Fibroblast of mammary gland (primary cell): ENCODE measurements at places on chromosomes 5 and 9.

GRCh38 chr5:59584858-59585846, 308.4 kb downstream of the PDE4D start:
- DNase-seq = no peak

- DNase-seq = peak; percentile 95
These were observed 157.0 kb downstream of the C9orf152 start for GRCh38 chr9:110050925-110051355.

DNA sequence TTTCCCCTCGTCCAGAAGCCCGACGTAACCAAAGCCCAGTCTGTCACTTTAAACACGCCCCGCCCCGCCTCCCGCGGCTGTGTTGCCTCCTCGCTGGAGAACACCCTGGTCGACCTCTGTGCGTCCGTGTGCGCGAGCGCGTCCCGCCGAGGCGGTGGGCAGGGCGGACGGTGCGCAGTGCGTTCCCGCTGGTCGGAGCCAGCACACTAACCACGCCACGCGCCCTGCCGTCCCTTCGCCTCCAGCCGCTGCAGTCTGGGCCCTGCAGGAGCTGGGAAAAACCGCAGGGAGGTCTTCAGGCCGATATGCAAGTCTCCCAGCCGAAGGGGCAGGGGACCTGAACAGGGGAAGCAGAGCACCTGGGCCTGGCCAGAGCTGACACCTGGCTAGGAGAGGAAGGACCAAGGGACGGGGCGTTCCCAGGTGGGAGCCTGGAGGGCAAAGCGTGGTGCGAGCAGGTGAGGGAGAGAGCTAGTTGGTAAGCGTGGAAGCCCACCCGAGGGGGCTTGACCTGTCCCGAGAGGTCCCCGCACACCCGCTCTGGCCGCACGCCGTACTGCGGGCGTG, 1.3 kb upstream of the PHPT1 start:
- DNase-seq = peak; percentile 78

- no peak for DNase-seq
These were observed 19.6 kb downstream of the CLPTM1L start for GRCh38 chr5:1325191-1325741.

- peak; percentile 91 for DNase-seq
These were observed 1.5 kb downstream of the NEK6 start for GRCh38 chr9:124259158-124259808.

- no peak for DNase-seq
These were observed 60.7 kb downstream of the MED27 start for GRCh38 chr9:132018957-132019405.

GRCh38 chr9:30995956-30996738, 1388.3 kb upstream of the ACO1 start:
- DNase-seq = no peak

DNA sequence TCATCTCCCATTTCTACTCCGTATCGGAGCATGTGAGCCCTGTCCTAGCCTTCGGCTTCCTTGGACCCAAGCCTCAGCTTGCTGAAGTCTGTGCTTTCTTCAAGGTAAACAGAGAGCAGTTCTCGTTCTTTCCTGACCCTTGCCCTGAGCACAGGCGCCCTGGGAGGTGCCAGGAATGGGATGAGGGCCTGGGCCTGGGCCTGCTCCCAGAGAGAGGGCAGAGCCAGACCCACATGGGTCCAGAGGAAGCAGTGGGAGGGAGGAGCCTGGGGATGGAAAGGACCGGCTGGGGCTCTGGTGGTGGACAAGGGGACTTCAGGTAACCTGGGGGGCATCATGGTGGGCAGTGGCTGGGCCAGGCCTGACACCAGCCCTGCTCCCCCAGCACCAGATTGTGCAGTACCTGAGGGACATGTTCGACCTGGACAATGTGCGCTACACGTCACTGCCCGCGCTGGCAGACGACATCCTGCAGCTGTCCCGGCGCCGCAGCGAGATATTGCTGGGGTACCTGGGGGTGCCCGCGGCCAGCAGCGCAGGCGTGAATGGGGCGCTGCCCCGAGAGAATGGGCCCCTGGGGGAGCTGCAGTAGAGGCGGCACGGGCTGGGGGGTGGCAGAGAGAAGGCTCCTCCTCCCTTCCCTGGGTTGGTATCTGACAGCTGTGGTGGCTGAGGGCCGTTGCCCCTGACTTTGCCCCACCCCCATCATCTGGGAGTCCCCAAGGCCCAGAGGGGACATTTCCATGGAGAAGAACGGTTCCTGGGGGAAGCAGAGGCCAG, 10.9 kb upstream of the DOLPP1 start:
- no peak for DNase-seq

DNA sequence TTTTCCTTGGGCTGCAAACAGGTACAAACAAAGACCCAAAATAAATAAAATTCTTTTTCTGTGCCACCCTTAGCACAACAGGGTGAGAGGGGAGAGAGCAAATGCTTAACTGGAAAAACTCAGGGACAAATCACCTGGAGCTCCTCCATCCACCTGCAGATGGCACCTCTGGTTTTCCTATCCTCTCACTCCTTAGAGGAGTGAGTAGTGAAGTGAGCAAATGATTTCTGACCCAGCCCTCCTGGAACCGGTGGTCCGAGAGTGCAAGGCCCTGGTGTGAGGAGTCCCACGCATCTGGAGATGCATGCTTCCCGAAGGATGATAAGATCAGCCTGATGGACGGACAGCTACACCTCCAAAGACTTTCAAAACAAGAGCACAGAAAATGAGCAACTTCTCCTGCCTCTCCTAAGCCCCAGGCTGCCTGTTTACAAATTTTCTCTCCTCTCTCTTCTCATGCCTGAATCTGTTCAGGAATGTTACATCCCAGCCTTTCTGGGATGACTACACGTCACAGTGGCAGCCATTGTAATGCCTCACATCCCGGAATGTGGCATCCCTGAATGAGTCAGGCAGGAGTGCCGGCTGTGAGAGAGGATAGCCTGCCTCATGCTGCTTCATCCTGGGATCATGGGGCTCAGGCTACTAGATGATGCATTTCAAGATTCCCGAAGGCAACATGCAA, 86.4 kb downstream of the ADRB2 start:
- DNase-seq = peak; percentile 97

GRCh38 chr5:42492974-42493373, 69.7 kb downstream of the GHR start:
- peak; percentile 10 for DNase-seq

DNA sequence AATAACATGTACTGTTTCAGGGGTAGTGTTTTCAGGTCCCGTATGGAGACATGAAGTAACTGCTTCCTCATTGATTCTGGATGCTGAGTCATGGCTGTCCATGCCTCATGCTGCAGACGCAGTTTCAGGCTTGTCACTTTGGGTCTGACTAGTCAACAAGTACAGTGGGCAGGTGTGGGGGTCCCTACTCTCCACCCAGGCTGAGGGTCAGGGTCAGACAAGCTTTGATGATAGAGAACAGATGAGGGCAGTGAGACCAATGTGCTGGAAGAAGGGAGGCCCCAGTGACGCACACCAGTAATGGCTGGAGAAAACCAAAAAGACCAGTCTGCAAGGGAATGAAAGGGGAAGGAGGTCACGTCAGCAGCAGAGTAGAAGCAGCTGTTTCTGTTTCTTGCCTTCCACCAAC, 80.0 kb upstream of the NFIL3 start:
- DNase-seq = peak; percentile 35

GRCh38 chr9:136886610-136887597, 588 bp downstream of the TRAF2 start:
- peak; percentile 19 for DNase-seq

- no peak for DNase-seq
These were observed 90.8 kb upstream of the NEURL1B start for GRCh38 chr5:172550096-172550765.

DNA sequence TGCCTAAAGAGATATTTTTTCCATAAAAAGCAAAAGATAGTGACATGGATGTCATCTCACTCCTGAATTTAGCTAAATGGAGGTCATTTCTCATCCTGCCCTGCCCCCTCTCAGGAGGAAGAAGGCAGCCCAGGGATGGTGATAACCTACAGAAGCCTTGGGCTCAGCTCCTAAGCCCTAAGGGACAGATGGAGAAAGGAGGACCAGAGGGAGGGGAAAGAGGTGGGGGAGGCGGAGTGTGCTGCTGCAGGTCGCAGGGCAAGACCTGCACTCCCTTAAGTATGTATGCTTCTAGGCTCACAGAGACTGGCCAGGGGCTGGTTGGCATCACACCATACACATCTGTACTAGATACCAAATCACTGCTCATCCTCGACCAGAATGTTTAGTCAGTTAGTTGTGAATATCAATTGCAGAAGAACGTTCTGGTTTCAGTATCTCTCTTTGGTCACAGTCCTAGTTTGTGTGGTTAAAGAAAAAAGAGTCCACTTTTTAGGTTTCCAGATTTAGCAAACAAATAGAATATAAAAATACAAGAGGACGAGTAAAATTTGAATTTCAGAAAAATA, 18.4 kb upstream of the CDKN2AIPNL start:
- DNase-seq = no peak

- peak; percentile 85 for DNase-seq
These were observed 10.0 kb downstream of the TLE4 start for GRCh38 chr9:79581794-79582193.

DNA sequence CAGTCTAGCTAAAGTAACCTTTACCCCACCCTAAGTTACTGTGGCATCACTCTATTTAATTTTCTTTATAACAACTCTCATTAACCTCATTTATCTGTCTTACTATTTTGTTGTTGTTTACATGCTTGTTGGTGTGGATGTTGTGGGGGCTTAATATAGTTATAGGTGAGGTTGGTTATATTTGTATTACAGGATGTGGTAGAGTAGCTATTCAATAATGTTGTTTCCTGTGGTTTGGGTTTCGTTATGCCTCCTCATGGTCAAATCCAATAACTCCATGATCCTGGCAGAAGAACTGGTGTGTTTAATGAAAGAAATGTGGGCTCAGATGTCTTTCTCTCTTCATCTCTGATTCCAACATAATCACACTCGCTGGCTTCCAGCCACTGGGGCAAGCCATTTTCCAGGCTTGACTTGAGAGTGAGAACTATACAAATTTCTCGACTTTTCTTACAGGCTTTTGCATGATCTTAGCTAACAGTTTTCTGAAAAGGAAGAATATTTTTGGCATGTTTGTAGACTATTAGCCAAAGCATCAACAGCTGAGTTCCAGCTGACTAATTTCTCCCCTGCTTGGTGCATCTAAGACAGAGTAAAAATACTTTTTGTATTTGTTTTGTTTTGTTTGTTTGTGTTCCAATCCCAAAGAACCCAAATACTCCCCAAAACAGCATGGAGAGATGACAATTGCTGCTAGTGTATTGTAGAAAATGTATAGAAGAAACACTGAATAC, 303.7 kb upstream of the PAPPA start:
- DNase-seq = peak; percentile 84

GRCh38 chr5:93622240-93622885, 39.3 kb downstream of the NR2F1 start:
- DNase-seq = peak; percentile 79

GRCh38 chr5:31769530-31769929, 130.6 kb downstream of the PDZD2 start:
- no peak for DNase-seq

- peak; percentile 36 for DNase-seq
These were observed 37.2 kb downstream of the MRPS27 start for GRCh38 chr5:72282878-72283277.

DNA sequence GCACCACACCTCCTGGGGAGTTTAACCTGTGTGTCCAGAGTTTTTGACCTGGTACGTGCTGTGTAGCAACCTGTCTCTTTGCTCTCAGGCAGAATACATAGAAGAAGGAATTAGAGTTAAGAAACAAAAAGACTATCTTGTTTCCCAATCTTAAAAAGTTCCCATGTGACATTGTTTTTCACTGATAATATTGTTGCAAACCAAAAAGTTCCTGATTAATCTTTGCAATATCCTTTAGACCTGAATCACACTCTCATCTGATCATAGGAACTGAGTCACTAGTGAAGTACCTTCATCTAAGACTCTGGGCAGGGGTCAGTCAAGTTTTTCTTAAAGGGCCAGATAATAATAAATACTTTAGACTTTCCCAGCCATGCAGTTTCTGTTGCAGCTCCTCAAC, 35.1 kb downstream of the BASP1 start:
- DNase-seq = peak; percentile 63

GRCh38 chr5:149172709-149173505, 31.6 kb downstream of the ABLIM3 start:
- peak; percentile 49 for DNase-seq

DNA sequence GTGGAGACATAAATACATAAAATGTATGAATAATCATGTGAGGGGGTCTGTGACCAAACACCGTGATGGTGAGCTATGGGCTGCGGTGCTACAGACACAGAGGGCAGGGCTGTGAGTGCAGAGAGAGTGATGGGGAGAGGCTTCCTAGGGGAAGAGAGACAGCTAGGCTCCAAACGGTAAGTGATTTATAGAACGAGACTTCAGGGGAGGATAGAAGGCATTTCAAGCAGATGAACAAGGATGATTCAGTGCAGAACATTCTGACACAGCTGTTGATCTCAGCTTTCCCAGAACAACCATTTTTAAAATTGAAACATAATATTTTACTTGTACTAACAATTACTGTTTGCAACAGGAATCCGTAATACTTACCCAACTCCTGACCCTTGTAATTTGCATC, 100.7 kb downstream of the GAS1 start:
- peak; percentile 54 for DNase-seq

DNA sequence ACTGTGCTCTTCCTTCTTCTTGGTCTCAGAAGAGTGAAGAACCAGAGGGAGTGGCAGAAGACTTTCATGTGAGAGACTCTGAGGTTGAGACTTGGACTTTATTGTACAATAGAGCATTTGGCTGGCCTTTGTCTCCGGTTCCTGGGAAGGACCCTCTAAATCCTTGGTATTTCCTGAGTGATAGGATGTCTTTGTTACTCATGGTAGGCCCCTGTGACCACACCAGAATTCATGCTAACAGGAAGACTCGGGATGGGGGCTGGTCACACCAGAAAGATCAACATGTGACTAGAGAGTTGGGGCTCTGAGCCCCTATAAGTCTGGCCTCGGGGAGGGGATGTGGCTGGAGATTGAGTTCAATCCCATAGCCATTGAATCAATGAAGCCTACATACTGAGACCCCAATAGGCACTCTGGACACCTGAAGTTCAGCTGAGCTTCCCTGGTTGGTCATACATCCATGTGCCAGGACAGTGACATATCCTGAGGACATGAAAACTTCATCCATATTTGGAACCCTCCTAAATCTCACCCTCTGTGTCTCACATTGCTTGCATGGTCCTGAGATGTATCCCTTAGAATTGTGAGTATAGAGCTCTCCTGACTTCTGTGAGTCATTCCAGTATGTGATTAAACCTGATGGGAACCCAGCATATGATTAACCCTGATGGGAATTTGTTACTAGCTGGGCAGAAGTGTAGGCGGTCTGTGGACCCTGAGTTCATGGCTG, 201.7 kb downstream of the GADD45G start:
- DNase-seq = peak; percentile 56

DNA sequence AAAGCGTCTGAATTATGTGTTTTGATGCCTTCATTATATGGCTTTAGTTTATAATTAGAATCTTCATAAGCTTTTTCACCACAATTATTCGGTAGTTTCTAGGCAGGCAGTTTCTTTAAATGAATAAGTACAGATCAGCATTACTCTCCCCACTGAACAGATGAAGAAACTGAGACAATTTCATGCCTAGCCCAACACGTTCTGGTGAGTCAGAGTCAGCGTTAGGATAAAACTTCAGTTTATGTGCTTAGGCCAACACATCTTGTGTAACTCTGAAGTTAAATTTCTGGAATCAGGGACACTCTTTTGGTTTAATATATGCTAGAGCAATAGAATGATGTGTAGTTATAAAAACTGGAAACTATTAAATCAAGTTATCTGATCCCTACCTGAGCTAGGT, 186.7 kb upstream of the ELL2 start:
- no peak for DNase-seq
